ENCODE measurements at places on chromosomes 7 and 10. TPM values are rescaled to one million over a fixed set of nuclear protein-coding genes. Genes with fewer than 3 reads are reported as not detected.

DNA sequence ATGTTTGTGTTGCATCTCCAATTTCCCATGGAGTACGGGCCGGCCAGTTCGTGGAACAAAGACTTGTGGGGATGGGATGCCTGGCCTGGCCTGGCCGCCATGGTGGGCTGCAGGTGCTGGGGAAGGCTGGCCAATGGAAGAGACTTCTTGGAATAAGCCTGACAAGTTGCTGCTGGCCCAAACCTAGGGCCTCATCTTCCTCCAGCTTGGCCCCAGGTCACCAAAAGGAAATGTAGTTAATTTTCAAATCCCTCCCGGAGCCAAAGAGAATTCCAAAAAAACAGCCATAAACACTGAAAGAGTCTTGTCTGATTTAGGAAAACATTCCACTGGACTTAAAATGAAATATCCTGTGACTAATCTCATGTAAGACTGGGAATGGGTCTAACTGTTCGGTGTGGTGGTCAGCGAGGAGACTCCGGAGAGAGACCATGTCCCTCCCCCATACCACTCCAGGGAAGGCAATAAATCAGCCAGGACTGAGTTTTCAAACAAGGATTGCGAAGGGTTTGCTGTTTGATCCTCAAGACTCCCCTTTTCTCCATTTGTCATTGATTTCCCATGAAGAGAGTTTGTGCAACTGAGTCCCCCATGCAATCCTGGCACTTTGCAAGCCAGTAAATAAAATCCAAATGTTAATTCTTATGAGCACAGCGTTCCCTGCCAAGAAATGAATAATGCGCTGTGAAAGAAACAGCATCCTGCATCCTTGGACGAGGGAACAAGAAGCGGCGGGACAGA, 128.7 kb upstream of the HABP2 start:
- DNase-seq, result no peak

The MAT1A gene
- total RNA-seq, result 0.34 TPM

The TMEM225B gene
- not detected for total RNA-seq

The TBXAS1 gene
- total RNA-seq, result 0.26 TPM

GRCh38 chr10:123269017-123269552, 114.9 kb downstream of the BUB3 start:
- DNase-seq, result no peak

- DNase-seq, result no peak
Observed at GRCh38 chr7:46210467-46210866, 289.4 kb upstream of the IGFBP3 start.

- DNase-seq, result peak; percentile 17
Observed at GRCh38 chr10:108469940-108470339, 1305.4 kb upstream of the SORCS1 start.

GRCh38 chr10:132636358-132636757, 98.8 kb downstream of the INPP5A start:
- no peak for DNase-seq

GRCh38 chr7:18663321-18663720, 167.8 kb downstream of the HDAC9 start:
- no peak for DNase-seq

DNA sequence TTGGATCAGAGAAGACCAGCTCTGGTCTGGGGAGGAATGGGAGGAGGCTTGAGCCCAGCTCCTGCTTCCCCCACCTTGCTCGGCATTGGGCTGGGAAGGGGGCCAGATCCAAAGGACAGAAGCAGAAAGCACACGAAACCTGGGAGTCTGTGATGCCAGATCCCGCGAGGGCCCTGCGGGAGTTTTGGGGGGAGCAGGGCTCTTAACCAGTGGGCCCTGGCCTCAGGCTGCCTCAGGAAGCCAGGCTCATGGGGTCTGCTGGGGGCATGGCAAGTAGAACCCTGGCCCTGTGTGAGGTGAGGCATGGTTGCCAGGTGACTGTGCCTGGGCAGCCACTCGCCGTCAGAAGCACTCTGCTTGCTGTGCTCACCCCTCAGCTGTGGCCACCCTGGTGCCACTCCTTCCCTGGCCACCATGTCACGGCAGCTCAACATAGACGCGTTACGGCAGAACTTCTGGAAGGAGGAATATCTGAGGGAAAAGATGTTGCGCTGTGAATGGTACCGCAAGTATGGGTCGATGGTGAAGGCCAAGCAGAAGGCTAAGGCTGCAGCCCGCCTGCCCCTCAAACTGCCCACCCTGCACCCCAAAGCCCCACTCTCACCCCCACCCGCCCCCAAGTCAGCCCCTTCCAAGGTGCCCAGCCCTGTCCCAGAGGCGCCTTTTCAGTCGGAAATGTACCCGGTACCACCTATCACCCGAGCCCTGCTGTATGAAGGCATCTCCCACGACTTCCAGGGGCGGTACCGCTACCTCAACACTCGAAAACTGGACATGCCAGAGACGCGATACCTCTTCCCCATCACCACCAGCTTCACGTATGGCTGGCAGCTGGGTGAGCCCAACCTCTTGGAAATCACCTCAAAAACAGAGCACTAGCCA, 3.6 kb downstream of the ATP6V1F start:
- no peak for DNase-seq

DNA sequence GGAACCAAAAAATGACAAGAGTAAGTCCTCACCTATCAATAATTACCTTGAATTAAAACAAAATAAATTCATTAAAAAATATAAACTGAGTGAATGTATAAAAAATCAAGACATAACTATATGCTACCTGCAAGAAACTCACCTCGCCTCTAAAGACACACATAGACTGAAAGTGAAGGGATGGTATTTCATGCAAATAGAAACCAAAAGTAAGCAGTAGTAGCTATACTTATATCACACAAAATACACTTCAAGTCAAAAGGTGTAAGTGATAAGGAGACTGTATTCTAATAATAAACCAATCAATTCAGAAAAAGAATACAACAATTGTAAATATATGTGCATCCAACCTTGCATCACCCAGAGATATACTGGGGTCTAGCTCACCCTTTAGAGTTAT, 332.6 kb downstream of the SH2D4B start:
- DNase-seq, result no peak

DNA sequence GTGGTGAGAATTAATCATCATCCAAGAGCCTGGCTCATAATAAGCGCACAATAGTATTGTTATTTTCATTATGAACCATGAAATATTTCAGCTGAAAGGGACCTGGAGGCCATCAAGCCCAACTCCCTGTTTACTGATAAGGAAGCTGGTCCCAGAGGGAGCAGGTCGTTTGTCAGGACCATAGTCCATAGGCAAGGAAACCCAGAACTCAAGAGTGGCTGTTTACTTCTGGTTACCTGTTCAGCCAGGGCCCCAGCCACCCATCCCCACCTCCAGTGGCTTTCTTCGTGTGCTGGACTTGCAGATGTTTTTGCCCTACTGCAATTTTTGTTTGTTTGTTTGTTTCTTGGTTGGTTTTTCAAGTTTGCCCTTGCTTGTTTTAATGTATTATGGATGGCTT, 152.0 kb downstream of the TPST1 start:
- DNase-seq, result no peak

- DNase-seq, result no peak
Observed at GRCh38 chr7:122515404-122515803, 183.5 kb downstream of the RNF133 start.

DNA sequence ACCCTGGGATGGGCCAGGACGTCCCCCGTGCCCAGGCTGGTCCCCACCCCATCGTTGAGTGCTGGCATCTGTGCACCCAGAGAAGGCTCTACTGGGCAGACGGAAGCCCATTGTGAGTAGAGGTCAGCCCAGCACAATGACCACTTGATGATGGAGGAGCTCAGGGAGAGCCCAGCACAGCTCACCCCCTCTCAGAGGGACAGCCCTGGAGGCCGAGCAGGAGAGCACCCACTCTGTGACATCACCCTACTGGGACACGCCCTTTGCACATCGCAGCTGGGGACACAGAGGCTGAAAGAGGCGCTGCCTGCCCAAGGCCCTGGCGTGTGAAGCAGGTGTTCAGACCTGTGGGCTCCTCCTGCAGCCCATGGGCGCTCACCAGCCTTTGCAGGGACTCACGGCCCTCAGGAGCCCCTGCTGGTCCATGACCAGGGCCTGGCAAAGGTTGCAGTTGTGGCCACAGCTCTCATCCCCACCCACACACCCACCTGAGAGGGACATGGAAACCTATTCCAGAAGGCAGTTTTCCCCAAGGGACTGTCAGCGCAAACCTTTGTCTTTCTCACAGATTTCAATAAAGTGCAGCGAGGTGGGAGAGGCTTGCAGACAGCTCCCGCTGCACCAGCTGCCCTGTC, 67.2 kb upstream of the PPP2R2D start:
- DNase-seq, result no peak

The C10orf53 gene
- total RNA-seq, result not detected

DNA sequence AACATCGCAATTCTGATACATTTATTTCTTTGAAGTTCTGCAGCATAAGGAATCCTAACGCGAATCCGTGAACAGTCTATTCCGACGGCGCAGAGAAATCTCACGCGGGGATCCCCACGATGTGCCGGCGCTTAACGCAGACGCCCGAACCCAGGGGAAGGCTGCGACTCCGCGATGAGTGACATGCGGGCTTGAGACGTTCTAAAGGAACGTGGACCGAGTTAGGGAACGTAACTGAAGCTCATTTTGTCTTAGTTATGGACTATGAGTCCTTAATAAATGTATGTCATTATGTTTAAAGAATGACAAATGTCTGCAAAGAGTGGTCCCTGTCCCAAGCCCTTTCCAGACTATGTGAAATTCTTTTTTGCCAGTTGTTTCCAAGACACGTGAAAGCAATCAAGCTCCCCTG, 995 bp upstream of the PARD3 start:
- no peak for DNase-seq

GRCh38 chr7:100933734-100934133, 15.6 kb upstream of the MUC3A start:
- DNase-seq, result no peak

DNA sequence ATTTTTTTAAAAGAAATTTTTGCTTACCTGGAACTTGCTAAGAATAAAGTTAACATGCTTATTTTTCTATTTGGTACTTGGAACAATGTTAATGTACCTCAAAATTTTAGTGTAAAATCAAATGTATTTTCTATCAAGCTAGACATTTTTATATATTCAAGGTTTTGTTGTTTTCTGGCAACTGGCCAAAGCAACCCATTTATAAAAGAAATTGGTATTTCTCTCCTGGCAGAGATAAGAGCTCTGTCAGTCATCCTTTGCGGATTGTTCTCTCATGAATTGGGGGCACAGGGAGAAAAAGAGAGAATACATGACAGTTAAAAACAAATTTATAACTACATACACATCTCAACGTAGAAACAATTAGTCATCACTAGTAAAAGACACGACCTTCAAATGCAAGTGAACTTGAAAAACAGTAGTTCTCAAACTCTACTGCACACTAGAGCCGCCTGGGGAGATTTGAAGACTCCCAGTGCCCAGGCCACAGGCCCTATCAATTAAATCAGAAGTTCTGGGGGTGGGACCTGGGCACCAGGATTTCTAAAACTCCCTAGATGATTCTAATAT, 152.4 kb upstream of the LAMB4 start:
- no peak for DNase-seq

The LRRD1 gene
- total RNA-seq, result not detected

DNA sequence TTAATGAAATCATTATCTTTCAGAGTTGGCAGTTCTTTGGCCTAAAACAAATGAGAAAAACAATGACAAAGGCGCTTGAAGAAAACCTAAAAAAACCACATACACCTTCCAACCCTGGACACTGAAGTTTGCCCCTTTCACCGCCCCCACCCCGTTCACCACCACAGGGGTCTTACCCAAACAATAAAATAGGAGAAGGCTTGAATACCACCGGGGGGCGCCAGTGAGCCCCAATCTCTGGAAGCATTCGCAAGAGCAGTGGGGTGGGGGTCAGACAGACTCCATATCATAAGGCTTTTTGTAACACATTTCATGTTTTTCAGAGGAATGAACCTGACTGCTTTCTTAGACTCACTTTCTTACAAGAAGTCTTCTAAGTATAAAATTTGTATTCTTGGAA, 163.6 kb downstream of the PIP4K2A start:
- DNase-seq, result peak; percentile 35

The FAM25G gene
- not detected for total RNA-seq

The EBF3 gene
- total RNA-seq, result not detected

The EIF5AL1 gene
- total RNA-seq, result 0.72 TPM

The AEBP1 gene
- total RNA-seq, result not detected

DNA sequence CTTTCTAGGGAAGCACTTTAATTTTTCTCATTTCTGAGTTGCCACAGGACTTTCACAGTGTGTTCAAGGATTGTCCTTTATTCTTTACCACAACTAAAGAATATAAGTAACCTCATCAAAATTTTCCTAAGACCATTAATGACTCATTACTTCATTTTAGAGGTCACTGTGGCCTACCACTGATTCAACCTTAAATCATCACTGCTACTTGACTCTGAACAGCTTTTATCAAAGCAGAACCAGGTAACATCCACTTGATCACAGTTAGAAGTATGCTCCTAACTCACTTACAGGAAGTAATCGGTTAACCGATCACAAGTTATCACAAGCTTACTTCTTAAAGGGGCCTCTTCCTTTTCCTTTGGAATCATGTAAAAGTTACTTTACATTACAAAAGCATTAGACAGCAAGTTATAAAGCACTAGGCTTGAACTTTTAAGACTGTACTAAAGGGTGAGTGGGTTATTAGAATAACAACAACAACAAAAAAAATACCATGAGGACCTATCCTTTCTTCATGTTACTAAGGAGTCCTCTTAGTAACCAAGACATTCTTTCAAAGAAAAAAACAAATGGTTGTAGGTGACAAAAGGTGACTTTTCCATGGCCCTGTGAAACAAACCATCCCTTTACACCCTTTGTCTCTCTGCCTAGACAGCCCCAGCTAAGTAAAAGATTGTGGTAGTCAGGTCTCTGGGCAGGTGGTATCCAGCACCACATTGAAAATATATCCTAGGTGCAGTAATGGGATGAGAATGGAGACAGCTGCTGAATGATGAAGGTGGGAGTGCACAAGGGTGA, 40.0 kb upstream of the PDK4 start:
- no peak for DNase-seq

DNA sequence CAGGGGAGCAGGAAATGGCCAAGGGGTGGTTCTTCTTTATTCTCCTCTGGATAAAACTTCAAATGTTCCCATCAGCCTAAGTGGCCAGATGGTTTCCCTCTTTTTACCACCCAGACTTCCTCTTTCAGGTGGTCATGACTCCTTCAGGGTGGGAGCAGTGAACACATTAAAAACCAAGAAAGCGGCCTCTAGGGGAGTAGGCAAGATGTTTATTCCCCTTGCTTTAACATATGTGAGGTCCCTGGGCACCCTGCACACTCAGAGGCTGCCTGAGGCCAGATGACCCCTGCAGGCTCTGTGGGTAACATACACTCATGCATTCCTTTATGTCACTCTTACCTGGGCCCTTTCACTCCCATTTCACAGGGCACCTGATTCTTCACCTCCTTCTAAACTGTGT, 357.4 kb downstream of the ABCA13 start:
- no peak for DNase-seq

- DNase-seq, result no peak
Observed at GRCh38 chr7:93882468-93882867, 8.1 kb downstream of the TFPI2 start.

DNA sequence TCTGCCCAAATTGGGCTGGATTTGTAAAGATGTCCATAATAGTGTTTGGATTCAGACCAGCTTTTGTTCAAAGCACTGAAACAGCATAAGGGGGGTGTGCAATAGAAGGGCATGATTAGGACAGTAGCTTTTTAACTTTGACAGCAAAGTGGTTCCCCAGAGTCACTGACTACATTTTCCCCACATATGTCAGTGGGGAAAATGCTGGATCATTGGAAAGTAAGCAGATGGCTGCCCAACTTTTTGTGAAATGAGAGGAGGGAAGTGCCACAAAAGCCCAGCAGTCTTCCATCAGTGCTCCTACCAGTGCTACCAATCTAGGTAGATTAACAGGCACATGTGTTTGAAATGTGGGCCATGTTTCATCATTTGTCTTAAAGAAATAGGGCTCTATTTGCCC, 162.8 kb downstream of the FZD1 start:
- no peak for DNase-seq

- DNase-seq, result peak; percentile 22
Observed at GRCh38 chr7:26681819-26682418, 182.5 kb downstream of the SKAP2 start.
